Small intestine (tissue), 16 donors: ENCODE measurements at places on chromosomes 11 and 22. TPM values are rescaled to one million over a fixed set of nuclear protein-coding genes. Genes with fewer than 3 reads are reported as not detected.

DNA sequence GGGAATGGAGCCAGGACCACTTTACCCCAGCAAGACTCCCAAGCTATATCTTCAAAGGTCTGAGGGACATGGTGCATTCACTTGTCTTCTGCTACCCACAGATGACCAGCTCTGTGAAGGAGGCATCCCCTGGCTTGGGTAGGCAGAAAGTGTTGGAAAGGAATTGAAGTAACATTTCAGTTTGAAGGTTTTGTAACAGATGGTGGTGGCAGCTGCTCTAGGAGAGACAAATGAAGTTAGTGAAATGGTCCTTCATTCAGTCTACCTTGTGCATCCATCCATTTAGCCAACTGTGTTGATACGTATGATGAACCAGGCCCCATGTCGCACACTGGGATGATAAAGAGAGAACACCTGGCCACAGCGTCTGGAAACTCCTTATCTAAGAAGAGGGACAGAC lies 140.5 kb downstream of the COMMD9 start:
- DNase-seq = no peak

DNA sequence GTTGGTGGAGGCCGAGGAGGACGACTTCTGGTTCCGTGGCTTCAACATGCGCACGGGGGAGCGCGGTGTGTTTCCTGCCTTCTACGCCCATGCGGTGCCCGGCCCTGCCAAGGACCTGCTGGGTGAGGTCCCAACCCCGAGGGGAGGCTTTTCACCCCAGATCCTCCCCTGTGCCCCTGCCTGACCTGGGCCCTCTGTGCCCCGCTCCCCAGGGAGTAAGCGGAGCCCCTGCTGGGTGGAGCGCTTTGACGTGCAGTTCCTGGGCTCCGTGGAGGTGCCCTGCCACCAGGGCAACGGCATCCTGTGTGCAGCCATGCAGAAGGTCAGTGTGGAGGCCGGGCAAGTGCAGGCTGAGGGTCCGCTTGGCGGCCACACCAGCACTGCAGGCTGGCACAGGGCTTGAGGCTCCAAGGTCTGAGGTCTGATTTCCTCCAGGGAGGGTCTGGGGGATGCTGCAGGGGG lies 5.1 kb downstream of the MAPK8IP2 start:
- DNase-seq = no peak

DNA sequence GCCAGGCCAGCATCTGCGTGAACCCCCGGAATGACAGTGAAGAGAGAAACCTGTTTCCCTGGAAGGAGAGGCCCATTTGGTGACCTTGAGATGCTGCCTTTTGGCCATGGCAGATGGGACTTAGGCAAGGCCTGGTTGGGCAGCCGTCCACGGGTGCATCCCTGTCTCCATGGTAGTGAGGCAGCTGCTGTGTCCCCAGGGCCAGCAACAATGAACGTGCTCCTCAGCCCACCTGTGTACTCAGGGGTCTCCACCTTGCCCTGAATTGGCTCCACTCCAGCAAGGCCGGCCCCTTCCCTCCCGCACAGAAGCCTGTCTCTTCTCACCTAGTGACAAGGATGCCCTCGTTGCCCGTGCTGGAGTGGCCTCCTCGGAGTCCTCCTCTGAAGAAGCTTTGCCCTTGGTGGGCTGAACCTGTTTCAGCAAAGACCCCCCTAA lies 441.1 kb downstream of the TBC1D22A start:
- DNase-seq = no peak

DNA sequence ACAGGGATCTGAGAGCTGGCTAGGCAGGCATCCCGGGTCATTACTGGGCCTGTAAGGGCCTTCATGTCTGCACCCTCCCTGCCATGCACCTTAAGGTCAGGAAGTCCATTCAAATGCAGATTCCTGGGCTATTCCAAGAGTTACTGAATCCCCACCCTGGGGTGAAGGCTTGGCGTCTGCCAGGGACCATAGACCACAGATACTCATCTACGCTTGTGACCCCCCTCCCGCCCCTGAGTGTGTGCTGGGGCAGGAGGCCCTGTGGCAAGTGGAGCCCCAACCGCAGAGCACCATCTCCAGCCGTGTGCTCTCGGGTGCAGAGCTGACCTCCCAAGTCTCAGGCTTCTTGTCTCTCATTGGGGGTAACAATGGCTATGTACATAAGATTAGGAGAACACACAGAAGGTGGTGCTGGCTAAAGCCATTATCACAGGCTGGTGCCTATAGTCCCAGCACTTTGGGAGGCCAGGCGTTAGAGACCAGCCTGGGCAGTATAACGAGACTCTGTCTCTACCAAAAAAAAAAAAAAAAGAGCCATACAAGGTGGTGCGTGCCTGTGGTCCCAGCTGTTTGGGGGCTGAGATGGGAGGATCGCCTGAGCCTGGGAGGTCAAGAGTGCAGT lies 19.1 kb upstream of the KCNQ1OT1 start:
- DNase-seq = no peak

DNA sequence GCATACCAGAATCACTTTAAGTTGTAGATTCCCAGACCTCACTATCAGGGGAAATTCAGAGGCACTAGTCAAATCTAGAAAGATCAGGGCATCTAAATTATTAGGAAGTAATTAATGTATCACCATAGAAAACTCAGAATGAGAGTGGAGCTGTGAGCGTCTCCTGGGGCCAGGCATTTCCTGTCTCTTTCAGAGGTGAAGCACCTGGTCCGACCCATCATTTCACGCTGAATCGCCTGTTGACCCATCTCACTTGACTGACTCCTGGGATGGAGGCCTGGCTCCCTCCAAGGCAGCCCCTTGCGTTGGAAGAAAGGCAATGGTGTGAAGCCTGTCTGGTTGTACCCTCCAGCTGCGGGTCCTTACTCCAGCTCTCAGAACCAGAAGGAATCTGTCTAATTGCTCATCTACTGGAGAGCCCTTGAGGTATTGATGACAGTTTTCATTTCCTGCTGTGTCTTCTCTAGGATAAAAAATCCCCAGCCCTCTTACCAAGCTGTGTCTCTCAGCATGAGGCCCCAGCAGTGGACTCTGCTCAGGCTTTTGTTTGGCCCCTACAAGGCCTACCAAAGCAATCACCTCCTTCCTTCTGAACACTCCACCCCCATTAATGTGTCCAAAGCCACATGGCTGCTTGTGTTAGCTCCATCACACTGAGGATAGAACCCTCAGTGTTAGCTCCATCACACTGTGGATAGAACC lies 93.2 kb upstream of the SYT13 start:
- DNase-seq = no peak

DNA sequence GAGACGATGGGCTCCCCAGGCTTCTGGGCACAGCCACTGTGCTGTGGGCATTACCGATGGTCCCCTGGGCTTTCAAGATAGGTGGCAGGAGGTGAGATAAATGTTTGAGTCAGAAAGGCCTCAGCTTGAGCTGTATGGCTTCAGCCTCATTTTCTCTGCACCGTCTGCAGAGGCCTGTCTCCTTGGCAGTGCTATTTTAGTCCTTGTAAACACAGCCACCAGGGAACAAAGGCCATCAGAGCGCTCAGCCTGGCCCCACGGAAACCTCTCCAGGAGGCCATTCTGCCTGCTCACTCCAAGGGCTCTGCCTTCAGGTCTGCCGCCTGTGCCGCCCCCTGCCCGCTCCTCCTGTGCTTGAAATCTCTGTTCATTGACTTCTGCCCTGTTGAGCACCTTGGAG lies 1424.9 kb downstream of the TBC1D22A start:
- peak; percentile 67 for DNase-seq

DNA sequence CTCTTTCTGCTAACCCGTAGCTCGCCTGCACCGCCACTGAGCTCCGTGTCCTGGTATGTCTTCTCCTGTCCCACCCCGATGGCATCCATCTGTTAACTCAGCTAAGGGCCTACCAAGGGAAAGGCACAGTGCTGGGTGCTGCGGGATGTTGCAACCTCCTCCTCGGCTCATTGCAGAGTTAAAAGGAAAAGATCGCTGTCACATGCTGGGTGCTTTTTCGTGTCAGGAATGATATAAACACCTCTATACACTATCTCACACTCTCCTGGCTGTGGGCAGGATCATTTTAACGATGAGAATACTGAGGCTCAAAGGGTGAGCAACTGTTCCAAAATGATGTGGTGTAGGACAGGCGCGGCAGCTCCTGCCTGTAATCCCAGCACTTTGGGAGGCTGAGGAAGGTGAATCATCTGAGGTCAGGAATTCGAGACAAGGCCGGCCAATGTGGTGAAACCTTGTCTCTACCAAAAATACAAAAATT lies 10.1 kb downstream of the TXN2 start:
- DNase-seq = no peak

DNA sequence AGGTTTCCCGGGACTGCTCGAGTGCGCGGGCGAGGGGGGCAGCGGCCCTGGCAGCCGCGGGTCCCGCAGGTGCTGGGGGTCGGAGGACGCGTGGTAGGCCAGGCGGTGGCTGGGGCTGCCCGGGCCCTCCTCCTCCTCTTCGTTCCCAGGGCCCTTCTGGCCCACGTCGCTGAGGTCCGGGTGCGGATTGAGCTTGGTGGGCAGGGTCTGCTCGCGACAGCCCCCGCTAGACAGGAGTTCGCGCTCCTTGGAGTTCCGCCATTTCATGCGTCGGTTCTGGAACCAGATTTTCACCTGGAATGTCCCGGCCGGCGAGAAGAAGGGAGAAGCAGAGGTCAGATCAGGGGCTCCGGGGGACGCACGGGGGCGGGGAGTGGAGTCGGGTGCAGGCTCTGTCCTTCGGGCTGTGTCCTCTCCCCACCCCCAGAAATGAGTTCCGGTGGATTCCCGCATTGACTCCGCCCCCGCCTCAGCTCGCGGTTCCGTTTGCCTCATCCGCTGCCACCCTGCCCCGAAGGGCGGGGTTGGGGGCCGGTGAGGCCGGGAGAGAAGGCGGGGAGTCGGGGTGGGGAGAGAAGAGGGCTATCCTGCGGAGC lies 3.9 kb downstream of the DBX1 start:
- DNase-seq = peak; percentile 24

DNA sequence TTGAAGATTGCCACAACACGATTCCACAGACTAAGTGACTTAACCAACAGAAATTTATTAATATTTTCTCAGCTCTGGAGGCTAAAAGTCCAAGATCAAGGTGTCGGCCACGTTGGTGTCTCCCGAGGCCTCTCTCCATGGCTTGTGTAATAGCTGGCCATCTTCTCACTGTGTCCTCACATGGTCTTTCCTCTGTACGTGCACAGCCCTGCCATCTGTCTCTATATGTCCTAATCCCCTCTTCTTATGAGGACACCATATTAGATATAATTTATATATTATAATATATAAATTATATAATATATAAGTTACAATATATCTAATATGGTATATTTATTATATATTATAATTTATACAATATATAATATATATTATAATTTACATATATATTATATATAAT lies 25.1 kb upstream of the SCGB1A1 start:
- no peak for DNase-seq

GRCh38 chr11:926341-926916 lies 759 bp downstream of the AP2A2 start:
- DNase-seq = peak; percentile 77

GRCh38 chr11:57324154-57324885 lies 432 bp downstream of the TNKS1BP1 start:
- peak; percentile 78 for DNase-seq

GLYAT gene
- 14.0 TPM for polyA plus RNA-seq

F2 gene
- not detected for polyA plus RNA-seq

TMPRSS4 gene
- polyA plus RNA-seq = 117 TPM

DDI1 gene
- 0.06 TPM for polyA plus RNA-seq

SELENOM gene
- polyA plus RNA-seq = 48.4 TPM

TRIM51 gene
- not detected for polyA plus RNA-seq
